ENCODE measurements at places on chromosomes 4 and X.
A peak's percentile ranks its signal among the peaks of the same experiment; 100 is the strongest.

DNA sequence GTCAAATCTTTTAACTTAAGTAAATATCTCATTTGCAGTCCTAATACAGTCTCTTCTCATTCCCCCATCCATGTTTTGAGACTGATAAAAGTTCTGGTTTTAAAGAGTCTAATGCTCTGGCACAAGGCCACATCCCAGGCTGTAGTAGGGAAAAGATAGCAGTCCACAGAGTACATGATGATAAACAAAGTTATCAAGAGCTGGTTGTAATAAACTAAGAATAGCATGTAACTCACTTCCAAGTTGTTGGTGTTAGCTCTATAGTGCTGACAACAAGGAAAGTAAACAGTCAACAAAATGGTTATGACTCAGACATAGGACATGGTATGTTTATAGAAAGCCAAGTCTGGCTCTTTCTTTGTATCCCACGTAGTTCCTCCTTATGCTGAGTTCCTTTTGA is 21.8 kb upstream of the AREG start:
- no peak for DNase-seq

- no peak for DNase-seq
Observed at GRCh38 chrX:10615931-10616774, 4.2 kb downstream of the MID1 start.

DNA sequence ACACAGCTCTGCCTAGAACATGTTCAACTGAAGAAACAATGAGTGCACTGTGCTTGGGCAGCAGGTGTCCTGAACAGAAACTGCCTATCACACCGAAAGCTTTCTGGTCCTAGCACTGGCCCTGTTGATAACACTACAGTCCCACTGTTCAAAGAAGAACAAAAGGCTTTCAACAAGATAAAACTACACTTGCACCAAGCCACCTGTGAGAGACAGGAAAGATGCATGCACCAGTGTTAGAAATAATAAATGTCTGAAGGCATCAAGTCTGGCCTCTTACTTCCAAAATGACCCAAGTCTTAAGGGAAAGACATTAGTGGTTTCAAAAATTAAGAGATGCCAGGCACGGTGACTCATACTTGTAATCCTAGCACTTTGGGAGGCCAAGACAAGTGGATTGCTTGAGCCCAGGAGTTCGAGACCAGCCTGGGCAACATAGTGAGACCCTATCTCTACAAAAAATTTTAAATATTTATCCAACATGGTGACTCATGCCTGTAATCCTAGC is 68.7 kb downstream of the APBB2 start:
- no peak for DNase-seq

DNA sequence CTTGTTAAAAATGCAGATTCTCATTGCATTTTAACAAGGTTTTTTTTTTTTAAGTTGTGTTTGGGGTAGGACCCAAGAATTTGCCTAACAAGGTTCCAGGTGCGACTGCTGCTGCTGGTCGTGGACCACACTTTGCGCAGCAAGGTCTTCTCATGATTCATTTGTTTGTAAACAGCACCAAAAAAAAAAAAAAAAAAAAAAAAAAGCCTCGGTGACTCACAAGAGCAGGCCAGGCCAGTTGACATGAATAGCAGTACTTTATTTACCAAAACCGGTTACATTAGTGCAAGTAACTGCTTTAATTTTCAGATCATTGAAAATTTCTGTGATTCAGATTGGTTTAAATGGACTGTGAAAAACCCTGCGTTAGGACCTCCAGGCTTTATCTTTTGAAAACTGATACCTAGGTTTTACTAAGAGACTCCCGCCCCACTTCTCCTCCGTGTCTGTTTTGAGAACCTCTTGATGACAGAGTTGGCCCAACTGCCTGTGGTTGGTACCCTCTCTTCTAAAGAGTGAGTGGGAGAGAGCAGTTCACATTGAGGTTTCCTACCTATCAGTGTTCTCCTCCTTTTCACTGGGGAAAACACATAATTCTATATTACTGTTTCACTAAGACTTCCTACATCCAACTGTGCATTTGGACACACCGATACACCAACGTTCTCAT is 86.2 kb downstream of the PHEX start:
- no peak for DNase-seq

GRCh38 chrX:68827848-68828624 is 785 bp upstream of the EFNB1 start:
- DNase-seq: peak; percentile 37

GRCh38 chr4:102518703-102519131 is 17.6 kb downstream of the NFKB1 start:
- DNase-seq: no peak

GRCh38 chr4:106530024-106530361 is 161.4 kb upstream of the GIMD1 start:
- no peak for DNase-seq

GRCh38 chr4:184268584-184269160 is 51.0 kb upstream of the ENPP6 start:
- no peak for DNase-seq

- no peak for DNase-seq
Observed at GRCh38 chr4:109751852-109752251, 22.0 kb upstream of the PLA2G12A start.

DNA sequence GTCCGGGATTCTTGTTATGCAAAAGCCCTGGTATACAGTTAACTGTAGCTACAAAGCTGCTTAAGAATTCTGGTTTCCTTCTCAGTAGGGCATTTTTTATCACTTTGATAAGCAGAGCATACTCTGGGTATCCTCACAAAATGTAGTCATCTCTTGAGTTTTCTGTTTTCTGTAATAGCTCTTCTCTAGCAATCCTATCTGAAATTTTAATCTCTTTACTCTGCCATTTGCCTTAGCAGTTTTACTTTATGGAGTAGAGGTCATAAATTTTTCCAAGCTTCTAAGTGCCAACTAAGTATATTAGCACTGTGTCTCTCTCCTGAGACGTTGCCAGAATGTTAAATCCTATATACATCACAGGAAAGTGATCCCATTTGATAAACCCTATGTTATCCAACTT is 28.0 kb upstream of the BANK1 start:
- no peak for DNase-seq

- DNase-seq: no peak
Observed at GRCh38 chr4:139822391-139822790, 156.8 kb downstream of the MGST2 start.

DNA sequence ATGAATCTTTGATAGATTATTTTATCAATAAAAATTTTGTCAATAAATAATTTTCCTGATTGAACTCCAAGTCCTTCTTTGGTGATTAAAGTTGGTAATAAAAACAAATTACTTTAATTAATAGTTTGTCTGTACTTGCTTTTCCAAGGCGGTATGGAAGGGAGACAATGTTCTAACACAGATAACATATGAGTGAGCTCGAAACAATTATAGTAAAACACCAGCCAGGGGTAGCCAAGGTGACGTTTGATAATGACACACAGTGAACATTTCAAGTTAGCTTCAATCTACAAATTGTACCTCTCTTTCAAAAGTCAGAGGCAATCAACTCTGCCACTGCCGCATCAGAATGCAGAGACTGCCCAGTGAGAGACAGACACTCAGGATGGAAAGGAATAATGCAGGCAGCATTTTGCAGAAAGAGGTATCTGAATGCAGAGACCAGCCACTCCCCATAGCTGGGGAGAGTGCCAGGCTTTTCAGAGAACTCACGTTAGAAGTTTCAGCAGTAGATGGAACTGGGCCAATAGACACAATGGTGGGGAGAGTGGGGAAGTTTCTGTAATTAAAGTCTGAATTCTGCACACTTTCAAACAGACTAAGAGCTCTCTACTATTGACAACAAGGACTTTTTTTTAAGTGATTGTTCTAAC is 18.1 kb upstream of the ATOH1 start:
- no peak for DNase-seq

- no peak for DNase-seq
Observed at GRCh38 chr4:156962058-156962358, 9.6 kb downstream of the PDGFC start.

GRCh38 chrX:46860557-46860956 is 23.7 kb downstream of the RP2 start:
- DNase-seq: no peak

DNA sequence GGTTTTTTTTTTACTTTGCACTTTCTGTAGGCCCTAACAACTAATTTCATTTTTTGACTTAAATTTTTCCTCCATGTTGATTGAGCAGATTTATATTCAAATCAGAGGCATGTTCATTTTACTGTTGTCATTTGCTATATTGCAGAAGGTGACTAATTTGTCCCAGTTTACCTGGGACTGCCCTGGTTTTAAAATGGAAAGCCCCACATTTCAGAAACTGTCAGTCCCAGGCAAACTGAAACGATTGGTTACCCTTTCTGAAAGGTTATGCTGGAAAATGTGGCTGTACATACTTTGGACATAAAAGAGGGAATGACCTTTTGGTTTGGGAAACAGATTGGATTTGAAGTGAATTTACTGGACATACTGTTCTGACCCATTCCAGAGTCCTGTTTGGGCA is 160.0 kb downstream of the SPCS3 start:
- DNase-seq: no peak

DNA sequence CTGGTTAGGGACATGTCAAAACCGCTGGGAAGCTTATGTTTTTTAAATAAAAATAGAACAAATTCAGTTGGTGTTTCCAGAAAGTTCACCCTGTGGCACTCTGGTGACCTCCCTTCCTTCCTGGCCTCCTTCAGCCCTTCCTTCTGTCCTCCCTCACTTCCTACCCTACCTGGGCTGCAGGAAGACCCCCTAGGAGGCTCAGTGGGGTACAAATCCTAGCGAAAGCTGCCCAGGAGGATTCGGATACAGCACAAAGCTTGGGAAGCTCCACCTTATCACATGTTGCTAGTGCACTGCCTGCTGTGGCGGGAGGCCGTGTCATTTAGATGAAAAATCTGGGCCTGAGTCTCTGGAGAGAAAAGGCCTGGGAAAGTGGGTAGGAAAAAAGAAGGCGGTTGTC is 60.5 kb downstream of the FHDC1 start:
- no peak for DNase-seq

DNA sequence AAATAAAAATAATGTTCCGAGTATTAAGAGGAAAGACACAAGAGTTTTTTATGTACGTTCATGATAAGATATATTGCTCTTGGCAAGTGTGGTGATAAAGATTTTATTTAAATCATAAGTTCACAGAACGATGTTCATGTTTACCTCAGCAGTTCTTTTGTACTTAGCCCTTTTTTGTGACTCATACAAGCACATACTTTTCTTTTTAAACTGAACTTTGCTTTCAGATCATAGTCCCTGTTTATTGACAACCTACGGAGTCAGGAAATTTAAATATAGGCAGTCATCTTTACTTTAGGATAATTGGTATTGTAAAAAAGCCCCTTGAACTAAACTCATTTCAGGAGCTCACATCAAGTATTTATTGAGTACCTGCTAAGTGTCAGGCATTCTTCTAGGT is 1.3 kb upstream of the CTSO start:
- no peak for DNase-seq

DNA sequence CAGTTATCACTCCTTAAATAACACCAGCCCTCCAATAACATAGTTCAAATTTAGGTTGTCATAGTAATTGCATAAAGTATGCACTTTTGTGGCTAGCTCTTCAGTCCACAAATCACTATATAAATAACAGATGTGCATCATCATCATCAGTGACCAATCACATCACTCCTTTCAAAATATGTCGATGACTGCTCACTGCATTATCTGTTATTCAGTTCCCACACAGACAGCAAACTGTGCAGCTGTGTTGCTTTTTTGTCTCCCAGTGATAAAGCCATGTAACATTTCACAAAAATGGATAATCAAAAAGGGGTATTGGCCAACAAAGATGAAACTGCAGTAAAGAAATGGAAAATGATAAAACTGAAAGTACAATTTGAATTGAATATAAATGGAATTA is 205.4 kb downstream of the DCLK2 start:
- DNase-seq: no peak

DNA sequence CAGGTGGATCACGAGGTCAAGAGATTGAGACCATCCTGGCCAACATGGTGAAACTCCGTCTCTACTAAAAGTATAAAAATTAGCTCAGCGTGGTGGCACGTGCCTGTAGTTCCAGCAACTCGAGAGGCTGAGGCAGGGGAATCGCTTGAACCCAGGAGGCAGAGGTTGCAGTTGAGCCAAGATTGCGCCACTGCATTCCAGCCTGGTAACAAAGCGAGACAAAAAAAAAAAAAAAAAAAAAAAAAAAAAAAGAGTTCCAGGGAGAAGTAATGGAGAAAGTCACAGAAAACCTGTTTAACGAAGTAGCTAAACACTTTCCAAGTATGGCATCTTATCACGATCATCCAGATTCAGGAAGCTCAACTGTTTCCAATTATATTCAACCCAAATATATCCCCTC is 10.9 kb downstream of the KLHL4 start:
- no peak for DNase-seq

- DNase-seq: no peak
Observed at GRCh38 chr4:173188648-173189047, 20.0 kb downstream of the GALNT7 start.

GRCh38 chrX:103157496-103158316 is 57.2 kb upstream of the BEX4 start:
- no peak for DNase-seq

DNA sequence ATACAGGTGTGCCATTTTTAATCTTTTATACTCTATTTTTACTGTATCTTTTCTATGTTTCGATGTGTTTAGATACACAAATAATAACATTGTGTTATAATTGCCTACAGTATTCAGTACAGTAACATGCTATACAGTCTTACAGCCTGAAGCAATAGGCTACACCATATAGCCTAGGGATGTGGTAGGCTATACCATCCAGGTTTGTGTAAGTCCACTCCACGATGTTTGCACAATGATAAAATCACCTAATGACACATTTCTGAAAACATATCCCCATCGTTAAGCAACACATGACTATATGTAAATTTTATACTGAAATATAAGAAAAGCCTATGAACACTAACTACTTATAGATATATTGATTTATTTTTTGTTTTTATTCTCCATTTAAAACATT is 48.9 kb upstream of the EXOC1L start:
- no peak for DNase-seq

- DNase-seq: no peak
Observed at GRCh38 chrX:9465380-9466123, 694 bp downstream of the TBL1X start.

DNA sequence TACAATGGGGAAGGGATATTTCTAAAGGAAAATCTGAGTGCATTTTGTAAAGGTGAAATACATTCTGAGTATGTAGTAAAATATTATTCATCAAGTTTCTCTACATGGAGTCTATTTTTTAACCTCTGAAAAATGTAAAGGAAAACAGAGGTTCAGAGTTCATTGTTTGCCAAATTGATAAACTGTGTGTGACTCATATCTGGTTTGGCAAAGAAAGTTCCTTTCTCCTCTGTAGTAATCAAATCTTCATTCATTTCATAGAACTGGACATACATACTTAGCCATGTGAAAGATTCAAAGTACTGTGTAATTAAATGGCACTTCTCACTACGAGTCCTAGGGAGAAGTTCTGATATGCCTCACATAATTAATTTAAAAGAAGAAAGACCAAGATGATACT is 61.6 kb downstream of the HPGD start:
- no peak for DNase-seq

DNA sequence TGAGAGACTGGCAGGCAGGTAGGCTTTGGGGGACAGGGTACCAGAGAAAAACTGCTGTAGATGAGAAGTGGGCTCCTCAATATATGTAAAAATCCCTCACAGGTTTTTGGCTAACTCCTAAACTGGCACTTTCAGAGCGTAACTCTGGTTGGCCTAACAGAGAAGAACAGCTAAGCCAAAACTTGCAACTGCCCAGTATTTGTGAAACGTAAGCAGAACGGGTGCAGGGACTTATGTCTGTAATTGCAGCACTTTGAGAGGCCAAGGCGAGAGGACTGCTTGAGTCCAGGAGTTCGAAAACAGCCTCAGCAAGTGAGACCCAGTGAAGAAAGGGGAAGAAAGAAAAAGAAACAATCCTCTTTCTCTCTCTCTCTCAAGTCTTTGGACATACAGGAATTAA is 25.0 kb downstream of the EIF4E start:
- DNase-seq: no peak

- no peak for DNase-seq
Observed at GRCh38 chr4:128600410-128600809, 209.1 kb upstream of the JADE1 start.

All from activated CD4-positive, CD25-positive, alpha-beta regulatory T cell (primary cell).